Activated CD8-positive, alpha-beta T cell treated with anti-CD3 and anti-CD28 coated beads, Interleukin-2, amount 10 ng/mL, durations not matched to agents 7 days and 5 days (primary cell): ENCODE measurements at places on chromosomes 5 and 9. TPM values are rescaled to one million over a fixed set of nuclear protein-coding genes. Genes with fewer than 3 reads are reported as not detected.

- DNase-seq, result no peak
These were observed 328.1 kb downstream of the MAN2A1 start for GRCh38 chr5:110017854-110018253.

DNA sequence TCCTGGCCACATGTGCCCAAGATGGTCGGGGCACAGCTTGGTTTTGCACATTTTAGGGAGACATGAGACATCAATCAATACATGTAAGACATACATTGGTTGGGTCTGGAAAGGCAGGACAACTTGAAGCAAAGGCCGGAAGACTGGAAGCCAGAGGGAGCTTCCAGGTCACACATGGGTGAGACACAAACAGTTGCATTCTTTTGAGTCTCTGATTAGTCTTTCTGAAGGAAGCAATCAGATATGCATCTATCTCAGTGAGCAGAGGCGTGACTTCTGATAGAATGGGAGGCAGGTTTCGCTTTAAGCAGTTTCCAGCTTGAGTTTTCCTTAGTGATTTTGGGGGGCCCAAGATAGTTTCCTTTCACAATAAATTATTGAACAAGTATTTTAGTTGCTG is 172.5 kb downstream of the RASEF start:
- no peak for DNase-seq

DNA sequence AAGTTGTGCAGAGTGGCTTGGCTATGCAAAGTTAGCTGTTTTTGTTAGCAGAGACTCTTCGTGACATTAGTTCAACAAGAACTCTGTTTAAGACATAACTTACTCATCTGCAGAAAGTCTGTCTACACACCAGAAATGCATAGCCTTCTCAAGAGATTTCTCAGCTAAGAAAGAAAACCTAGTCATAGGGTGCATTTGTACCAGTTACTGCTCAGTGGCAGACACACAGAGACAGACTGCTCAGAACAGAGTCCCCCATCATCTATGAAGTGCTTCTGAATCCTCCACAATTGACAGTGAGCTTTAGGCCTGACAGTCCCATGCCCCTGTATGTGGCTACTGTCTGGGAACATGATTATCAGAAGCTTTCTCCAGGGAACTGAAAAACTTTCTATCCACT is 56.1 kb upstream of the IFNK start:
- DNase-seq, result no peak

GRCh38 chr9:122102156-122102555 is 9.0 kb upstream of the TTLL11 start:
- no peak for DNase-seq

- no peak for DNase-seq
These were observed 5.4 kb downstream of the PUM3 start for GRCh38 chr9:2838371-2839000.

GRCh38 chr5:10018201-10019069 is 231.3 kb downstream of the ATPSCKMT start:
- DNase-seq, result no peak

DNA sequence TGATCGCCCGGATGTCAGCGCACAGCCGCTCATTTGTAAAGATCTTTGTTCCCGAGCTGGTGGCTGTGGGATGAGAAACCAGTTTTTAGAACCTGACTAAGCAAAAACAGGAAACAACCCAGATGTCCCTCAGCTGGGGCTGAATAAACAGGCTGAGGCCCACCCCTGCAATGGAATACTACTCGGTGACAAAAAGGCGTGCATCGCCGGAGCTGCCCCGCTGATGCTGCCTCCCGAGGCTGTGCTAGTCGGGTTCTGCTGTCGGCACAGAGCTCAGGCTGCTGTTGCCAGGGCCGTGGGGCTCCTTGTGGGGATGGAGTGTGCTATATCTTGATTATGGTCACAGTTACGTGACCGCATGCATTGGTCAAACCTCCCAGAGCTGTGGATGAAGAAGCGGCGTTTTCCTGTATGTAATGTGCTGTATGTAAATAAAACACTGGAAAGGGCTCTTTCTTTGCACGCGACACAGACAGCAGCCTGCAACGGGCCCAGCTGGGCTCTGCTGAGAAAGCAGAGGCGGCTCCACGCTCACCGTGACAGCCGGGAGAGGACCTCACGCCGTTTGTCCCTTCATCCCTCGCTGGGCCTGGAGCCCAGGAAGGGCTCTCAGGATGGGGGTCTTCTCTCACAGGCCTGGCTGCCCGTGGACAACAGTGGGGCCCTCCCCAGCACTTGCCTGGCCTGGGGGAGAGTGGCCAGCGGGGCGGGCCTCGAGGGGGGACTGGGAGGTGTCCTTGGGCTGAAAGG is 51.5 kb upstream of the RNU6ATAC start:
- no peak for DNase-seq

DNA sequence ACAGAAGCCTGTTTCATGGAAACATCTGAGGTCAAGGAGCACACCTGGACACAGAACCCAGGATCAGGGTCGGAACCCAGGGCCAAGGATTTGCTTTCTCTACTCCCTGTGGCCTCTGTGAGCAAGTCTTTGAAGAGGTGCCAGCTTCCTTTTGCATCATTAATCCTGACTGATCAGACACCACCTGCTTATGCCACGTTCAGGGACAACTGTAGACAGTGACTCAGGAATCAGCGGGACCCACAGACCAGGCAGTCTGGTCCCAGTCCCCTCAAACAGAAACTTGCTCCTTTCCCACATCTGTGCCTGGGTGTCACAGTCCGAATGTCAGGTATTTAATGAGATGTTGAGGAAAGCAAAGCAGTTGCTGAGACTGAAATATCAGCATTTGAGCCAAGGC is 154.8 kb downstream of the SGCD start:
- DNase-seq, result no peak

DNA sequence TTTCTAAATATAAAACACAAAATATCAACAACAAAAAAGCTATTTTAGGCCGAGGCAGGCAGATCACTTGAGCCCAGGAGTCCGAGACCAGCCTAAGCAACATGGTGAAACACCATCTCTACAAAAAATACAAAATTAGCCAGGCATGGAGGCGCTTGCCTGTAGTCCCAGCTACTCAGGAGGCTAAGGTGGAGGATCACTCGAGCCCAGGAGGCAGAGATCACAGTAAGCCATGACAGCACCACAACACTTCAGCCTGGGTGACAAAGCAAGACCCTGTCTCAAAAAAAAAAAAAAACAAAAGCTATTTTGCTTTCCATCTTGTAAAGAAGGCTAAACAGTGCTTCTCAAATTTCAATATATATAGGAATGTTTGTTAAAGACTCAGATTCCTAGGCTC is 11.3 kb downstream of the C5orf15 start:
- no peak for DNase-seq

DNA sequence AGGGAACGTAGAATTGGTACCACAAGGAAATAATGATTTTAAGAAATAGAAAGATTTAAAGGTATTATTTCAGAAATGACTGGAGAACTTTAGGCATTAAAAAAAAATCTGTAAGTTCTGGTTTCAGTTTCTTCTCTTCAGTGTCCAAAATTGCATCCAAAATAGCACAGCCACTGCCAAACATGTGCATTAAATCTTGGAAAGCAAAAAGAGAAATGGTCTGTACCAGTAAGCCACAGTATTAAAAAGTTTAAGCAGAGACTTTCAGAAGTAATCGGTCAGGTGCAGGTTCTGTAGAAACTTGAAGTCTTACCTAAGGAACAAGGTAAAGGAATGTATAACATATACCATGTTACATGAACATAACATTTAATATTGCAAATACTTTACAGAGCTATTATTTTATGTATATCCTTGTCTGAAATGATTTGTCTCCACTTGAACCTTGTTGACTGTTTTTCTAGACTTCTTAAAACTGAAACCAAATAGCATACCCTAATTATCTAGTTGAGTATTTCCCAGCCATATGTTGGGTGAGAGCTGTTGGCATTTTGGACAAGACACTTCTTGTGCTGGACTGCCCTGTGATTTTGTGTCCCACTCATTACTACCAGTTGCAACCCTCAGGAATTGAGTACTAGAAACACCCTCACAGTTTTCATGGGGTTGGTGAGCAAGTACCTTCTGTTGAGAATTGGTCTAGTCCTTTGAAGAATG is 32.1 kb downstream of the NIPBL start:
- DNase-seq, result no peak

GRCh38 chr5:115811406-115811805 is 5.1 kb downstream of the CDO1 start:
- DNase-seq, result no peak

- no peak for DNase-seq
These were observed 159.8 kb downstream of the SLF1 start for GRCh38 chr5:94778299-94778698.

GRCh38 chr5:66596636-66597182 is 516 bp downstream of the MAST4 start:
- no peak for DNase-seq

DNA sequence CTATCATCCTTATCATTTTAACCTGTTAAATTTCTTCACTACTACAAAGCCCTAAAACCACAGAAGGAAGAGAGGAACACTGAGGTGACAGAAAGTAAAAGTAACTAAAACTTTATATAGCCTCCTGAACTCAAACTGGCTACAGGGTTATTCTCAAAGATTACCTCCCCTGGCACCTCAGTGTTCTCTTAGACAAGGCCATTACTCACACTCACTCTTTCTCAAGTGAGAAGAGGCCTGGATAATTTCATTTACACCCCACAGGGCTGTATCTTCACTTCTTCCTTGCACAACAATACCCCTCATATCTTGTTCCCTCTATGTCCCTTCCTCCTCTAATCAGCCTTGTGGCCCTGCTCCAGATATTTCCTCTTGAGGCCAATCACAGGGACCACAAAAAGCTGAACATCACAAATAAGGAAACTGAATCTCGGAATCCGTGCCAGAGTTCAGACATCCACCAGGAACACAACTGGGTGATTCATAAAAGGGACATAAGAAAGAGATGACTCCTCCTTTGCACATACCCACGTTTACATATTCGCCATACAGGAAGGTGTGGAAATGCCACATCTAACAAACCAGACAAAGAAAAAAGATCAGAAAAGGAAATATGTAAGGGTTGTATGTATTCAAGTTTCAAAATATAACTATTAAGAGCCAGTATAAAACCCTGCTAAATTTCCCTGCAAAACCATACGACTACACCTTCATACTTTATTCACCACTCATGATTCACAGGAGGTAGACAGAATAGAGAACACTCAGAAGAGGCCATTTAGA is 1.7 kb upstream of the KLHL3 start:
- peak; percentile 37 for DNase-seq

GRCh38 chr5:82334856-82335255 is 56.7 kb upstream of the RPS23 start:
- DNase-seq, result no peak

DNA sequence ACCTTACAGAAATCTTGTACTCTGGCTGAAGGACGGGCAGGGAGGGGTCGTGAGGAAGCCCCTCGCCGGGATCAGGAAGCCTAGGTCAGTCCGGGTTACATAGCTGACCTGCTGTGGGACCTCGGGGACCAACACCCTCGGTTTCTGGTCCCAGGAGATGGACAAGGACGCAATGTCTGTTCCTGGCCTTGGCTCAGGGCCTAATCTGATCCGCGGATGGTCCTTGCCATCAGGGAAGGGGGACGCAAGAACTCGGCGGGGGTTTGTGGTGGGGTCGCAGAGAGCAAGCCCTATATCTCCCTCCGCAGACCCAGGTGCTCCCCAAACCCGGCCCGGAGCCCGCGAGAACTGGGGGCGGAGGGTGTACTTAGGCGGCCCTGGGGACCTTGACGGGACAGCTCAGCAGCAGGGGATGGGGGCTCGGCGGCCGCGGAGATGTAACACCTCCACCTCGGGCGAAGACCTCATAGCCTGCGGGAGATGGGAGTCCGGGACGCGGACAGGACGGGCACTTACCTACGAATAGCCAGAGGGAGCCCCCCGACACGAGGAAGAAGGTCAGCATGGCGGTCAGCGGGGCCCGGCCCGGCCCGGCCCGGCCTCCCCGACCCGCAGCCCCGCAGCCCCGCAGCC is 353 bp downstream of the ACSL6 start:
- no peak for DNase-seq

GRCh38 chr9:129183495-129184218 is 5.6 kb upstream of the IER5L start:
- no peak for DNase-seq

MYMK gene
- total RNA-seq, result not detected

CRHBP gene
- 0.29 TPM for total RNA-seq

ISOC1 gene
- total RNA-seq, result 14.7 TPM
